NCI-H2029 treated with DMSO at 0.1 percent for 48 hours (cell line): ENCODE measurements at places on chromosomes 12 and 14.

- DNase-seq = peak; percentile 37
Observed at GRCh38 chr12:56333197-56333678, 562 bp downstream of the PAN2 start.

DNA sequence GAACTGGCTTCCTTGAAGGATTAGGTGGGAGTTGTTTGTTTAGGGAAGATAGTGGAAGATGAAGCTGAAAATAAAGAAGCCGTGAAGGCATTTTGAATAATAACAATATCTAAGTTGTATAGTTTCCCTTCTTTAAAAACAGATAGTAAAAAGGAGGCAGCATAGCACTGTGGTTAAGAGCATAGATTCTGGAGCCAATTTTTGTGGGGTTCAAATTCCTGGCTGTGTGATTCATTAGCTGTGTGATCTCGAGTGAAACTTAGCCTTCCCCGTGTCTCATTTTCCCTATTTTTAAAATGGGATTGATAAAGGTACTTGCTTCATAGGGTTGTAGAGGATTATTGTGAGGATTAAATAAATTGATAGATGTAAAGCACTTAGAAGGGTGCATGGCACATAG, 104.5 kb downstream of the MYRFL start:
- DNase-seq = no peak

DNA sequence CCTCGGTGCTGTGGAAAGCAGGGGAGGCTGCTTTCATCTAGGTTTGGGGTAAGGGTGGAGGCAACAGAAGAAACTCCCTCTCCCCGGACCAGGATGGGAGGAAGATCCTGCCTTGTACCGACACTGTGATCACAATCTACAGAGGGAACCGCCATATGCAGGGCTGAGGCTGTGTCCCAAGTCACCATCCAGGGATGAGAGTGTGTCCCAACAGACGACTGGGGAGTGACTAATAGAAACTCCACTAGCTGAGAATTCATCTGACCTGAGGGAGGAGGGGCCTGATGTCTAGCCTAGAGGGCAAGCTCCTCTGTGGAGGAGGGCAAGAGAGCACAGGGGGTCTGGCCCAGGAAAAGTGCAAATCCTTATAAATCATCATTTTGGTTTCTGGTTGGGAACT, 172.4 kb downstream of the CALM1 start:
- DNase-seq = no peak

DNA sequence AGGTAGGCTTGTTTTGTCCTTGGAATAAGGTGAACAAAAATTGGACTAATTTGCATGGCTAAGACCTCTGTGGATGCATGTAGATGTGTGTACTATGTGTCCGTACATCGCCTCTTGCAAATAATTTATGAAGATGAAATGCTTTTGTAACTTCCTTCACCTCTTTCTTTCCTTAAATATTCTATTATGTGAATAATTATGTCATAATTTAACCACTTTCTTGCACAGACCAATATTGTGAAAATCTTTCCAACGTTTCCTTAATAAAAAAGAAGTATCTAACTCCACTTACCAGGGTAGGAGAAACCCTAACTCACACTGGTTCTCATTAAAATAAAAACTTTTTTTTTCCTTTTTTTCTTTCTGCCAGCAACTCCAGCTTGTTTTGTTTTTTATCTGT, 4.0 kb downstream of the NANOG start:
- no peak for DNase-seq

- no peak for DNase-seq
Observed at GRCh38 chr12:20520532-20520931, 152.2 kb downstream of the PDE3A start.

DNA sequence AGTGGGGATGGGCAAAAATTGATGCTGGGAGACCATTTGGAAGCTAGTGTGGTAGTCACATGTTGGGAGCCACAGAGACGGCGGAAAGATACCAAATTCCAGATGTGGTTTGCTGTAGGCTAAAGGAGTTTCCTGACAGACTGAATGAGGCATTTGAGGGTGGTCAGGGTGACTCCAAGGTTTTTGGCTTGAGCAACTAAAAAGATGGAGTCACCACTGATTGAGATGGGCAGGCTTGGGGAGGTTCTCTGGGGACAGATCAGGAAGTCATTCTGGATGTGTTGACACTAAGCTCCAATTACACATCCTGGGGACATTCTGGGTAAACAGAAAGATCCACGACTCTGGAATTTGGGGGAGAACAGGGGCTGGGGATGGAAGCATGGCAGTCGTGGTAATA, 15.5 kb upstream of the SERPINA9 start:
- DNase-seq = no peak

- no peak for DNase-seq
Observed at GRCh38 chr12:130706311-130706710, 9.8 kb downstream of the RIMBP2 start.

DNA sequence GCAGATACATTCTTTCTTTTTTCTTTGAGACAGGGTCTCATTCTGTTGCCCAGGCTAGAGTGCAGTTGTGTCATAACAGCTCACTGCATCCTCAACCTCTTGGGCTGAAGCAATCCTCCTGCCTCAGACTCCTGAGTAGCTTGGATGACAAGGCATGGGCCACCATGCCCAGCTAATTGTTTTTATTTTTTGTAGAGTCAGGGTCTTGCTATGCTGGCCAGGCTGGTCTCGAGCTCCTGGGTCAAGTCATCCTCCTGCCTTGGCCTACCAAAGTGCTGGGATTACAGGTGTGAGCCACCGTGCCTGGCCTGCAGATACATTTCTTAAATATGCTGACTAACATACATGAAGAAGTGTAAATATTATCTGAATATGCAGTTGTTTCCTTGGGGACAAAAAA, 115.8 kb downstream of the HECTD4 start:
- no peak for DNase-seq

- DNase-seq = no peak
Observed at GRCh38 chr14:61636291-61636690, 59.0 kb upstream of the HIF1A start.

DNA sequence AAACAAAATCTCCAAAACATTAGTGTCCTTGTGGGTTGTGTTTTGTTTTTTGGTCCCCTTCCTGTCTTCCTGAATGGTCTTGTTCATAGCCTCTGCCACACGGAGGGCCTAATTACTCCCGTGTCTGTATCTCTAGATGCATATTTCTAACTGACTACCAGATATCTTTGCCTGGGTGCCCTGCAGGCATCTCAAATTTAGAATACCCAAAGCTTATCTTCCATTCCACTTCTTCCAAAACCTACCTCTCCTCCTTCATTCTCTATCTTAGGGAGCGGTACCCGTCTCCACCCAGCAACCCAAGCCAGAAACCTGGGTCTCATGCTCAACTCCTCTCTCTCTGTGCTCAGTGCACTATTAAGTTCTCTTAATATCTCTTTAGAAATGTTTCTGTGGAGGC, 10.9 kb upstream of the METAP2 start:
- DNase-seq = no peak

DNA sequence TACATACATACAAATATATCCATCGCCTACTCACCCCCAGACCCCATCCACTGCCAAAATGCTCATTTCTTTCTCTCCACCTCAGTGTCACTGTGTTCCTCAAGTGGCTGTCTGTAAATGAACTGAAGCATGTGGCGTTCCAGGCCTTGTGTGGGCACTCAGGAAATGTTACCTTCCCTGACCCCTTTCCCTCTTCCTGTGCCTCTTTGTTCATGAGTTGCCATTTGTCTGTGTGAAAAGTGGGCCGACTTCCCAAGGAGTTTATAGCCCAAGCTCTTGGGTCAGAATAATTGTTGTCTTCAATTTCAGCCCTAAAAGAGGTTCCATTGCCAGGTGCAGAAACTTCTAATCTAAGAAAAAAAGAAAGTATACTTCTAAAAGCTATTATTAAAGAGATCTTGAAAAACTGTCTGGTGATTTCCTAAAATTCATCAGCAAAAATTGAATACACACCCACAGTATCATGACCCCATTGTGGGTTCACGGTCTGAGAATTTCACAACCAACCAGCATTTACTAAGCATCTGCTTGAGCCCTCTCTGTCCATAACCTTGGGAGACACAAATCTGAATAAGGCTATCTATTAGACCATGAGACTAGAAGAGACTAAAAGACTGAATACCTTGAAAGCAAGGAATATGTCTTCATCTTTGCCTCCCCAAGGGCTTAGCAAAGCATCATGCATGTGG, 201.4 kb upstream of the EEA1 start:
- no peak for DNase-seq

DNA sequence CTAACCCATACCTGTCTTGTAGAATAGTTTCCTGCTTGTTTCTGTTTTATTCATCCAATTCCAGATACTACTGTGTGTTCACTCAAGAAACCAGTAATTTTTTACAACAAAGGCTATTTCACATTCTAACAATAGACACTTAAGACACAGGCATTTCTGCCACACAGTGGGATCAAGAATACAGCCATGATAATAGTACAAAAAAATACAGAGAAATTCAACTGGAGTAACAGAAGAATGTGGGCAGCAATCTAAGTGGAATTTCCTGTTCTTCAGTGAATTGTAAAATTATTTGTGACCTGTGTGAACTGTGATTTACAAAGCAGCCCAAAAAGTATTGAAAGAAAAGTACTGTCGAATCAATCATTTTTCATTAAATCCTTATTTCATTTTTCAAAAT, 282.9 kb downstream of the CCER1 start:
- DNase-seq = no peak

- DNase-seq = no peak
Observed at GRCh38 chr14:96745500-96746051, 51.6 kb upstream of the VRK1 start.
